ENCODE measurements at places on chromosomes 6 and 20.

GRCh38 chr6:225121-225721, 67.1 kb upstream of the DUSP22 start:
- peak; percentile 51 for DNase-seq

GRCh38 chr6:138600726-138601125, 101.4 kb upstream of the NHSL1 start:
- no peak for DNase-seq

GRCh38 chr6:165060720-165061119, 248.7 kb downstream of the C6orf118 start:
- DNase-seq = no peak

DNA sequence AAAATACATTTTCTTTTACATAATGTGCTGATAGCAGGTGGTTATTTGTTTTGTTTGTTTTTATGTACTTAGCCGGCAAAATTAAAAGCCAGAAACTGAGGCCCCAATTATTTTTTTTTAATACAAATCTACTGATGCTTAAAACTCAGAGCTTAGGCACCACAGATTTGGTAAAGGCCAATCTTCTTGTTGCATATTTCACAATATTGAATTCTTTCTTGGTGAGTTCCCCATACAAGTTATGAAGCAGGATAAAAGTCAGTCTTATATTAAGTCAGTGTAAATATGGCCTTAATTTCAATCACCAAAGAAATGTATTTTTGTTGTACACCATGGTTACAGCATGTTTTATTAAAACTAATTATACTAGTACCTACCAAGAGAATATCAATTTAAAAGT, 16.3 kb upstream of the ZDHHC14 start:
- DNase-seq = no peak

DNA sequence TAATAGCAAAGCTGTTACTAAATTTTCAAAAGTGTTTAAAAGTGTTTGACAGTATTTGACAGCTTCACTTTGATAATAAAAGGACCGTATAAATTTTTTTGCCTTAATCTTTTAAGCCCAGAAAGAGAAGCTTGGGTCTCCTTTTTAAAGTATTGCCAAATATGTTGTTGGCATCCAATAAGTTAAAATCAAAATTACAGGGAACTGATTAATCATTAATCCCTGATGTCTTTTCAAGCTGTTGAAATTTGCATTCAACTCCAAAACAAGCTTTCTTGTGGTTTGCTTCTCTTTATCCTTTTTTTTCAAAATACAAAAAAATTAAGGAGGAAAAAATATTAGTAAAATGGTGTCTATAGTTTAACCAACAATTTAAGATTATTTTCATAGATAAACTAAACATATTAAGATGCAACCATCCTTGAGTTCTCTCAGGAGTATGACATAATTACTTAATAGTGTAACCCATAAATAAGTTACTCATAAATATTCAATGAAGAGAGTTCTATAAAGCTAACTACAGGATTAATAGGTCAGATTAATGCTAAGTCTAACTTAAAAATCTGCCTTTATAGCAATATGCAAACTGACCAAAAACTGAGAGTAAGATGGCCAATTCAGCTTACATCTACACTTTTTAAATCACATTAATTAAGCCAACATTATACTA, 27.0 kb upstream of the CALHM6 start:
- no peak for DNase-seq

DNA sequence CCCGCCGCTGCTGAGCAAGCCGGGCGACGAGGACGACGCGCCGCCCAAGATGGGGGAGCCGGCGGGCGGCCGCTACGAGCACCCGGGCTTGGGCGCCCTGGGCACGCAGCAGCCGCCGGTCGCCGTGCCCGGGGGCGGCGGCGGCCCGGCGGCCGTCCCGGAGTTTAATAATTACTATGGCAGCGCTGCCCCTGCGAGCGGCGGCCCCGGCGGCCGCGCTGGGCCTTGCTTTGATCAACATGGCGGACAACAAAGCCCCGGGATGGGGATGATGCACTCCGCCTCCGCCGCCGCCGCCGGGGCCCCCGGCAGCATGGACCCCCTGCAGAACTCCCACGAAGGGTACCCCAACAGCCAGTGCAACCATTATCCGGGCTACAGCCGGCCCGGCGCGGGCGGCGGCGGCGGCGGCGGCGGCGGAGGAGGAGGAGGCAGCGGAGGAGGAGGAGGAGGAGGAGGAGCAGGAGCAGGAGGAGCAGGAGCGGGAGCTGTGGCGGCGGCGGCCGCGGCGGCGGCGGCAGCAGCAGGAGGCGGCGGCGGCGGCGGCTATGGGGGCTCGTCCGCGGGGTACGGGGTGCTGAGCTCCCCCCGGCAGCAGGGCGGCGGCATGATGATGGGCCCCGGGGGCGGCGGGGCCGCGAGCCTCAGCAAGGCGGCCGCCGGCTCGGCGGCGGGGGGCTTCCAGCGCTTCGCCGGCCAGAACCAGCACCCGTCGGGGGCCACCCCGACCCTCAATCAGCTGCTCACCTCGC, 1.5 kb downstream of the ARID1B start:
- DNase-seq = peak; percentile 61

- DNase-seq = no peak
These were observed 9.8 kb downstream of the RBCK1 start for GRCh38 chr20:417801-418342.

- no peak for DNase-seq
These were observed 22.1 kb upstream of the ADGRF1 start for GRCh38 chr6:47064274-47064673.

- DNase-seq = no peak
These were observed 28.0 kb downstream of the RAB44 start for GRCh38 chr6:36725581-36725980.

DNA sequence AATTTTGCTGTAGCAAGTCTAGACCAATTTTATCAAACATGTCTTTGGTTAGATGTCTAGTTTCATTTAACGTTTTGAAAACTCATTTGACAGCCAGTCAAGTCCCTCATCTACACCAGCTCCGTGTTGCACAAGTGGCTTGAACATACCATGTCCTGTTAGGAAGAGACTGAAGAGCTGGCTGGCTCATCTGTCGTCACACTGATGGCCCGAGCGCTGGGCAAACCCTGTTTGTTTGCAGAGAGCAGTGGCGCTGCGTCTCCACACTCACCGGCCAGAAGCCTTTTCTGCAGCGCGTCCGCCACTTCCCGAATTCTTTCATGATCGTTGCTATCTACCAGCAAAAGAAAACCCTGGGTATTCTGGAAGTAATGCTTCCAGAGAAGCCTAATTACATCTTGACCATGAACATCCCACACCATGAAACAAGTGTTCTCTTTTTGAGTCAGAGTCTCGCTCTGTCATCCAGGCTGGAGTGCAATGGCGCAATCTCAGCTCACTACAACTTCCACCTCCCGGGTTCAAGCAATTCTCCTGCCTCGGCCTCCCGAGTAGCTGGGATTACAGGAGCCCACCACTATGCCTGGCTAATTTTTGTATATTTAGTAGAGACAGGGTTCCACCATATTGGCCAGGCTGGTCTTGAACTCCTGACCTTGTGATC, 10.7 kb upstream of the TCFL5 start:
- no peak for DNase-seq

DNA sequence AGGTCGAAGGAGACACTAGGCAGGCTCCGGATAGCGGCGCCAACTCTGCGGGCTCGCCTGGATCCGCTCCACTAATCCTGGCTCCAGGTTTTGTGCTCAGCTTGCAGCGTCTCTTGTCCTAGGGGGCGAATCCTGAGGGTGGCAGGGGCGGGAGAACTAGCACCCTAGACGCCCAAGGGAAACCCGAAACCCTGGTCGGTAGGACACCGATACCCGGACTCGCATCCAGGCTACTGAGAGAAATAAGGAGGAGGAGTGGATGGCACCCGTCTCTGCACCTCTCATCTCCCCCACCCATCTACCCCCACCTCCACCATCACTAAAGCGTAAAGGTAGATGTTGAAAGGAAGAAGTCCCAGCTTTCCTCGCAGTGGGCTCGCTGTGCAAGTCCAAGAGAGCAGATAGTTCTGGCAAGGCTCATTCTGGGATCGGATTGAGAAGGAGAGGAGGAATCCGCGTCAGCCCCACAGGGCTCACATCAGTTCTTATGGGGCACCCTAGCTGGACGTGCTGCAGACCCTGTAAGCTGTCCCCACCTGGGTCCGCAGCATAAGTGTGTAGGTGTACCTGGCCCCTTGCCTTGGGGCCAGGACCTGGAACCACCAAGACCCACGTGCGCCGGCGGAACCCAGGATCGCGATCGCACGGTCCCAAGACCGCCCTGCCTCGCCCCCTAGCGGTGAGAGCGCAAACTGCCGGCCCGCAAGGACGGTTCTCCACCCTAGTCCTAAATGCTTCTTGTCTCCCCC, 6.9 kb downstream of the SLC32A1 start:
- peak; percentile 67 for DNase-seq

DNA sequence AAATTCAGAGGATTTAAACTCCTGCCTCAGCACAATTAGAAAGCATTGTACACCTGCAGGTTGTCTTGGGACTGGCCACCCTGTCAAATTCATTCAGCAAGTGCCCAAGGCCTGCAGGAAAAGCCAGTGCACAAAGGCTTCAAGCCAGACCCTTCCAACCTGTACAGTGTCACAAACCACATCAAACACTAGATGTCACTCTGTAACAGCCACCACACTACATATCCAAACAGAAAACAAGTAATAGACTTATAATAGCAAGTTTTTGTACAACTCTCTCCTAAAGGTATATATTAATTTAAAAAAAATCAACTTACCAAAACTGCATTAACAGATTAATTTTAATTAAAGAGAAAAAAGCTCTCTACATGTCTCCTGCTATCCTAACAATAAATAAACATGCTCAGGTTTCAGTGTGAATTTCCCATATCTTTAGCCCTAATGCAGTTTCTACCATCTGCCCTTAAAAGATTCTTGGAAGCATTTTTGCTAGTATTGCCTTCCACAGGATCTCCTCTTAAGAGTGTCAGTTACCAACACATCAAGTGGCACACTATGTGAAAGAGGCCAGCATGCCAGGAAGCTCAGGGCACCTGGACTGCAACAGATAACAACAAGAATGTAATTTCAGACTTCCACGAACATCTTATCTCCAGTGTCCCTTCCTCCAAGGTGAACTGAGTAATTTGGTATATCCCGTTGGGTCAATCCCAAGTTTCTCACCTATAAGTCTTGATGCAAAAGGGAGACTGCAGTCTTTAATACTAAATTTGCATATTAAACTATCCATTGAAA, 47.5 kb downstream of the RALGAPA2 start:
- no peak for DNase-seq

GRCh38 chr6:41325446-41326066, 9.9 kb upstream of the NCR2 start:
- no peak for DNase-seq

DNA sequence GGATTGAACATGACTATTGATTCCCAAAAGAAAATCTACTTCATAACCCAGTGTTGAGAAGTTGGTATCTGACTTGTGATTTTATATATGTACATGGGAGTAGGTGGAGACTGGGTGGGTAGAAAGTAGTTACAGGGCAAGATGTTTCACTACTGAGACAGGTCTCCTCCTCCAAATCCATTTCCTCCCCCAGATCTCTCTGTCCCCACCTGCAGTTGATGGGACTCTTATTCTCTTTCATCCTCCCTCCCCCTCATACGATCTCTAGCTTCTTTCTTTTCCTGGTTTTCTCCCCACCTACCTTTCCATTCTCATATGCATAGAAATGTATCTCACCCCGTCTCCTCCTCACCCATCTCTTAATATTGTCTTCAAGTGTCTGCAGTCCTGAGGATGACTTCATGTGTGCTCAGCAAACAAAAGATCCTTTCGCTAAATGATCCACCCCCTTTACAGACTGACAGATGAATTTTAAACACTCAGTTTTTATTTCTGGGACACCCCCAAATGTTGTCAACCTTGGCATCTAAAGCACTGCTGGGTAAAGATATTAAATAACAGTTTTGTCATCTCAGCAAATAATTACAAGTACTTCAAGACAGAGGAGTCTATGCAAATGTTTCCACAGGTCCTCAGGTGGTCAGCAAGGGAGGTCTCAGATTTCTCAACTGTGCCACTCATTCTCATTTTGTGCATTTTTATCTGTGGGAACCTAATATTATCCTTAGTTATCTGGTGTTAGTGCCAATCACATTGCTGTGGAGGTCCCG, 18.7 kb upstream of the HECA start:
- no peak for DNase-seq

DNA sequence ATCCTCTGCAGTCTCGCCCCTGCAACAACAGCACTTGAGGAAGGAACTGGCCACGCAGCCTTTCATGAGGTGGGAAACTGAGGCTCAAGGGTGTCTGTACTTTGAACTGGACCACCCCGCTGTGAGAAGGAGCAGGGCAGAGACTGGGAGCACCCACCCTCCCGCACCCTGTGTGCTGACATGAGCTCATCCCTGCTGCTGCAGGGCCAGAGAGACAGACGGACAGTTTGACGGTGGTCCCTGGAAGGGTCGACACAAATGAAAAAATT, 16.9 kb upstream of the MRGBP start:
- DNase-seq = no peak

GRCh38 chr6:146957181-146958093, 246.8 kb upstream of the STXBP5 start:
- DNase-seq = no peak

GRCh38 chr6:139448051-139448649, 73.7 kb upstream of the CITED2 start:
- DNase-seq = no peak

GRCh38 chr20:38885357-38885756, 40.9 kb upstream of the FAM83D start:
- no peak for DNase-seq

GRCh38 chr6:165055231-165055630, 254.2 kb downstream of the C6orf118 start:
- DNase-seq = no peak

- no peak for DNase-seq
These were observed 336.8 kb downstream of the HDGFL1 start for GRCh38 chr6:22906091-22906549.

DNA sequence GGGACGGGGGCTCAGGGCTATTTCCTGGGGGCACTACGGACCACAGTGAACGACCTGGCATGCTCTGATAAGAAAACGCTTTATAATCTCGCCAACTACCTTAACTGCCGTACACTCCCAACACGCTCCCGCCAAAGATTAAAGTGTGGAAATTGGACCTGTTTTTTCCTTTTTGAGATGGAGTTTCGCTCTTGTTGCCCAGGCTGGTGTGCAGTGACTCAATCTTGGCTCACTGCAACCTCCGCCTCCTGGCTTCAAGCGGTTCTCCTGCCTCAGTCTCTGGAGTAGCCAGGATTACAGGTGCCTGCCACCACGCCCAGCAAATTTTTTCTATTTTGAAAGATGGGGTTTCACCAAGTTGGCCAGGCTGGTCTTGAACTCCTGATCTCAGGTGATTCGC, 346 bp upstream of the SLC44A4 start:
- no peak for DNase-seq

- DNase-seq = no peak
These were observed 472.1 kb upstream of the RNF217 start for GRCh38 chr6:124490122-124490521.

All from right cardiac atrium (tissue), 5 donors.